ENCODE measurements at places on chromosomes 5 and 9. TPM values are rescaled to one million over a fixed set of nuclear protein-coding genes. Genes with fewer than 3 reads are reported as not detected.

The ZDHHC11 gene
- total RNA-seq: 1.00 TPM

The SH3TC2 gene
- 0.65 TPM for total RNA-seq

The ZCCHC7 gene
- 21.6 TPM for total RNA-seq

The CKMT2 gene
- total RNA-seq: 17.4 TPM

The RFESD gene
- 1.7 TPM for total RNA-seq

The IFNK gene
- total RNA-seq: not detected

The ADAMTS16 gene
- 0.18 TPM for total RNA-seq

The ZFP37 gene
- 2.3 TPM for total RNA-seq

The SPINK1 gene
- total RNA-seq: not detected

The IL5 gene
- total RNA-seq: not detected

The OTULINL gene
- 0.09 TPM for total RNA-seq

The CCDC192 gene
- total RNA-seq: not detected

The PCDH1 gene
- total RNA-seq: 0.55 TPM

The SPAG8 gene
- total RNA-seq: 1.2 TPM

The PCDHGA1 gene
- 1.1 TPM for total RNA-seq

The MUSK gene
- 5.5 TPM for total RNA-seq

The OSMR gene
- 86.6 TPM for total RNA-seq

The PRDM9 gene
- not detected for total RNA-seq

The PTGER4 gene
- total RNA-seq: 3.4 TPM

The MGAT1 gene
- 71.5 TPM for total RNA-seq

The CACNA1B gene
- total RNA-seq: under 0.01 TPM

The ZNF189 gene
- 19.0 TPM for total RNA-seq

The PCDHGA8 gene
- total RNA-seq: 3.3 TPM

The RALGPS1 gene
- total RNA-seq: 1.7 TPM

The PCDHB8 gene
- total RNA-seq: 0.09 TPM

The ASTN2 gene
- 7.1 TPM for total RNA-seq
